Keratinocyte (primary cell): ENCODE measurements at places on chromosomes 12 and 14.

- no peak for DNase-seq
These were observed 714 bp upstream of the PSMC6 start for GRCh38 chr14:52706286-52706685.

DNA sequence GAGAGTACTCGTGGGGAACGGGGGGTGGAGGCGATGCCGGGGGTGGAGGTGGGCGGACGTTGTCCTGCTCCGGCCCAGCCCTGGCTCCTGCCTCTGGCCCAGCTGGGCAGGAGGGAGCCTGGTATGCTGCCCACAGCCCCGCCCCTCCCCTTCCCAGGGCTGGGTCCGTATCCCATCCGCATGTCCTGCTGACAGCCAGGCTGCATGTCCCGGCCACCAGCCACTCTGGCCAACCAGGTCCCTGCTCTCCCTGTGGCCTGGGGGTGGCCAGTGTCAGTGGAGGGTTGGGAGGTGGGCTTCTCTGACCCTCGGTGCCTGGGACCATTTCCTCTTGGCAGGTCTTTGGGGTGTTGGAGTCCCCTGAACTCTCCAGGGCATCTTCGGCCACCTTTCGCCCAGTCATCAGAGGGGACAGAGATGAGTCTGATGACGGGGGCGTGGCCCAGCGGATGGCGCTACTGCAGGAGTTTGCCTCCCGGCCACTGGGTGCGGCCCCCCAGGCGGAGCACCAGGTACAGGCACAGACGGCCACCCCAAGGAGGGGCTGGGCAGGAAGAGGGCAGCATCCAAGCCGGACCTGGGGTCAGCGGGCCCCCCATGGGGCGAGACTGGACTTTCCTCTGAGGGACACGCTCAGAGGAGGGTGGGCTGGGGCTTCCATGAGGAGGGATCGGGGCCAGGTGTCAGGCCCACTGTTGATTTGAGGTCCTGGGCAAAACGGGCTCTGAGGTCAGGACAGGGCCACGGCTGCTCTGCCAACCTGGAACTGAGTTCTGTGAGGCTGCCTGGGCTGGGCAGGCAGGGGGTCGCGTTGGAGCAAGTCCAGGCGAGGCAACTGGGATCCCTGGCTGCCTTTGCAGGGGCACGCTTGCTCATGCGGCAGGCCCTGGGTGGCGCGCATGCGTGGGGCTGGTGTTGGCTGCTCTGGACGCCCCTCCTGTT is 20.2 kb downstream of the CEP170B start:
- DNase-seq: no peak

- no peak for DNase-seq
These were observed 21.1 kb upstream of the TTC7B start for GRCh38 chr14:90837355-90837754.

DNA sequence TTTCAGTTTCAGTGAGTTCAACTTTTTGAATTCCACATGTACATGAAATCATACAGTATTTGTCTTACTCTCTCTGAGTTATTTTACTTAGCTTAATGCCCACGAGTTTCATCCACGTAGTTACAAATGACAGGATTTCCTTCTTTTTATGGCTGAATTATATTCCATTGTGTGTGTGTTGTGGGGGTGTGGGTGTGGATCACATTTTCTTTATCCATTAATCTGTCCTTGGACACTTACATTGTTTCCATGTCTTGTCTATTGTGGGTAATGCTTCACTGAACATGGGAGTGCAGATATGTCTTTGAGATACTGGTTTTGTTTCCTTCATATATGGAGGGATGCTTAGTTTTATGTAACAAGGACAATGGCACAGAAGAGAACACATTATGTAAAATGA is 63.5 kb upstream of the TMTC1 start:
- no peak for DNase-seq

DNA sequence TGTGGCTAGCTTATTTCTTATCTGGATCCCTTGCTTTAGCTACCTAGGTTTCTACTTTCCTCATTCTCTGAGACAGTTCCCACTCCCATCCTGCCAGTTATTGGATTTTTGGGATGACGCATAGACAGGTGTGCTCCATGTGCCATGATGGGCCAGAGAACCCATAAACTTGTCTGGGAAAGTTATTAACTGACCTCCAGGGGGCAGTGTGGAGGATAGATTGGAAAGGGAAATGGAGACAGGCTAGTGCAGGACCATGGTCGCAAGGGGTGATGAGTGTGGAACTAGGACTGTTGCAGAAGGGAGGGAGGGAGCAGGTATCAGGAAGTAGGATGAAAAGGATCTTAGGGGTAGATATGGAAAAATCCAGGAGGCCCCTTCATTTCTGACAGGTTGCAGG is 80.3 kb downstream of the ESRRB start:
- peak; percentile 11 for DNase-seq

DNA sequence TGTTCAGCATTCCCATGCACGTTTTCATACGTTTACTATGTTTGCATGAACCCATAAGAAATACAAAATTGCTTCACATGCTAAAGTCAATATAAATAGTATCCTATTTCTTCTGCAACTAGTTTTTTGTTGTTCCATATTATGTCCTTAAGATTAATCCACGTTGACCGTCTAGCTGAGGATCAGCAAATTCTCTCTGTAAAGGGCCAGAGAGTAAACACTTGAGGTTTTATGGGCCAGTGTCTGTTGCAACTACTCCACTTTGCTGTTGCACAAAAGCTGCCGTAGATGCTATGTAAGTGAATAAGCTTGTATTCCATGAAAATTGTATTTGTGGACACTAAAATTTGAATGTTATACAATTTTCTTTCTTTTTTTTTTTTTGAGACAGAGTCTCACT is 21.1 kb upstream of the PITPNM2 start:
- no peak for DNase-seq
